ENCODE measurements at places on chromosomes 12 and 14. TPM values are rescaled to one million over a fixed set of nuclear protein-coding genes. Genes with fewer than 3 reads are reported as not detected.

DIO2 gene
- 0.58 TPM for total RNA-seq

DNA sequence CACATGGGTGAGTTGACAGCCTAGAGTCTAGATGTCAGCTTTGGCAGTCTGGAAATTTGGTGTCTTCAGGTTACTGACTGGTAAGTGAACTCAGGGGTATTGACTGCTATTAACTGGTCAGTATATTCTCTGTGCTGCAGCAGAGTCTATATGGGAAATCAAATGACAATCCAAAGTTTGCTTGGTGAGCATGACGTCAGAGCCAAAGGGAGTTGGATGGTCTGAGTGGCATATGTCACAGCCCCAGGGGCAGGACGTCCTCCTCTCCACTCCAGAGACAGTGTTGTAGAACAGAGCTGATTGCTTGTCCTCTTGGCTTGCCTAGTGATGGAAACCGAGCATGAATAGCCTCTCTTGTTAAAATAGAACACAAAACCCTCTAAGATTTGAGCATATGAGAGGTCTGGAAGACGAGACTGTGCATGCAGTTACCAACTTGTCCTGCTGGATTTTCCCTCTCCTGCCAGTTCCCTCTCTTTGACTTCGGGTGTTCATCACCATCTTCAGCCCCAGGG is 3.3 kb upstream of the TBC1D30 start:
- DNase-seq, result no peak

DNA sequence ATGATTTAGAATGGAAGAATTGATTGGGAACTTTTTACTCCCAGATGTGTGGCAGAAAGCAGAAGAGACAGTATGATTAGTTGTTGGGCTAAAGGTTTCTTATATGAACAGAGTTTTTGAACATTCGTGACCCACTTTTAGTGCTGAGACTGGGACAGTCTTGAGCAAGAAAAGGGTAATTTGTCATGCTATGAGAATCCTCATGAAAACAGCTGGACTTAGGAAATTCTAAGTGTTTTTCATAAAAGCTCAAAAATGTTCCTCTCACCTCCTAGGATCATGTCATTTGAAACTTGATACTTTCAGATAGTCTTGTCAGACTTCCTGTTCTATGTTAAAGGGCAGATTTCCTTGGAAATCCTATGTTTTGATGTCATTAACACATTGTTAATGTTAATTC is 86.1 kb downstream of the MGAT4C start:
- no peak for DNase-seq

DNA sequence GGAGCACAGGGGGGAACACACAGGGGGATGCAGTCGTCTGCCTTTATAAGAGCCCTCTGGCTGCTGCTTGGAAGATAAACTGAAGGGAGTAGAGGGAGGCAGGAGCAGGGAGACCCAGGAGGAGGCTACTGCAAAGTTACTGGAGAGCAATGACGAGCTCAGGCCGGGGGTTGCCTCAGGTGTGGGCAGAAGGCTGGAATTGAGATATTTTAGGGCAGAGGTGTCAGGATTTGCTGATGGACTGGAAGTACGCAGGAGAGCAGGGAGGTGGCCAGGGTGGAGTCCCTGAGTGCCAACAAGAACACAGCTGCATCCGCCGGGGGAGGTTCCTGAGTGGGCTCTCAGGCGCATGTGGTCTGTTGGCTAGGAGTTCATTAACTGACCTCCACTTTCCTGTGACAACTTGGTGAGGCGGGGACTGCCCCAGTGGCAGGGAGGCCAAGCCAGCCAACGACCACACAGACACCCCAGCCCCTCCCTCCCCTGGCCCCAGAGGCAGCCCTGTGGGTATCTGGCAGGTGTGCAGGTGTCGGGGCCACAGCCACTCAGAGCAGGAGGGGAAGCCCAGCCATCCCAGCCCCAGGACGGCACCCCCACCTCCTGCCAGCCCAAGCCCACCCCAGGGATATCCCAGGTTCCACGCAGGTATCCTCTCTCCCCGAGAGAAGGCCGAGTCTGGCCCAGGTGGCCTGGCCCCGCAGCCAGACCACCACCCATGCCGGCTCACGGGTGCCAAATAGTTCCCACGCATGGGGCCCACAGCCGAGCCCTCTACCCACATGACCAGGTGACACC is 85.4 kb downstream of the NCOR2 start:
- DNase-seq, result no peak

DNA sequence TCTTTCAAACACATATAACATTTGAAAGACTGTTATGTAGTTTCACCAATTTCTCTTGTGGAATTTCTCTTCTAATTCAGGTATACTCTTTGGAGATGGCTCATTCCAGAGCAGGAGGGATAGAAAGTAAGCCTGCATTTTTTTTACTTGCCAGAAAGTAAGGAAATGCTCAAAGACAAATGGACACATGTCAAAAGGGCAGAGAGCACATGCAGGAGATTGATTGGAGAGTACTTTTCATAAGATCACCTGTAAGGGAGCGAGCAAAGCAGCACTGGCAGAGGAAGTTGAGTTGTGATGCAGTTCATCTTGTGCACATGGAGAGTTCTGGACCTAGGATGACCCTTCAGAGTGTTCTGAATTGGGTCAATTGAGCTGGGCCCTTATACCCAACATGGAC is 51.4 kb upstream of the FBXO33 start:
- no peak for DNase-seq

- DNase-seq, result no peak
Measured at GRCh38 chr14:28102814-28103213, 663.8 kb upstream of the FOXG1 start.

DNA sequence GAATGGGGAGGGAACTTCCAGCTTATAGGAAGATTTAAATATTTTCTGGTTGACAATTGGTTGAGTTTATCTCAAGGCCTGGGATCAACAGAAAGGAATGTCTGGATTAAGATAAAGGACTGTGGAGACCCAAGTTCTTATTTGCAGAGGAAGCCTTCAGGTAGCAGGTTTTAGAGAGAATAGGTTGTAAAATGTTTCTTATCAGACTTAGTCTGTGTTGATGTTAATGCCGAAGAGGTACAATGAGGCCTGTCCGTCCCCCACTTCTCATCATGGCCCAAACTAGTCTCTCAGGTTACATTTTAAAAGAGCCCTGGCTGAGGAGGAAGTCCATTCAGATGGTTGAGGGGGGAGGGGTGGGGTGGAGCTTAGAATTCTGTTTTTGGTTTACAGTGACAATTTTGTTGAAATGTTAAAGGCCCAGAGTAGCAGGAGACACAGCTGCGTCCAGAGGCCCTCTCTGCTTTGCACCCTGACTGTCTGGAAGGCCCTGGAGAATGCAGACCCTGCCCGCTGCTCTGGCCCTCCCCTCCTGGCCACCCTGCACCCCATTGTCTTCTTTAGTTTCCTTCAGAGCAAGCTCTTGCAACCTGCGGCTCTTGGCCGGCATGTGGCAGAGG is 672.5 kb upstream of the TMEM132C start:
- DNase-seq, result no peak

DNA sequence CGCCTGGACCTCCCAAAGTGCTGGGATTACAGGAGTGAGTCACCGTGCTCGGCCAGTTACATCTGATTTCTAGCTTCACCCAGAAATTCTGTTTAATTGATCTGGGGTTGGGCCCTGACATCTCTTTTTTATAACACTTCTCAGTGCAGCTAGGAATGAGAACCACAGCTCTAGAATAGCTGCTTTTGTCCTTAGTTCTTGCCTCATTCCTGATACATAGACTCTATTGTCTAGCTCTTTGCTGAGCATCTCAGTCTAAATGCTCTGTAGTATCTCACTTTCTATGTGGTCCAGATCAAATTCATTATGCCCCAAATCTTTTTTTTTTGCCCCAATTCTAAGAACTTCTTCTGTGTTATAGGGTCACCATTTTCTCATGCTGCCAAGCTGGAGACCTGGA is 29.9 kb upstream of the FUT8 start:
- DNase-seq, result no peak

GRCh38 chr12:45648070-45648469 is 81.4 kb upstream of the ARID2 start:
- DNase-seq, result no peak

- DNase-seq, result no peak
Measured at GRCh38 chr14:102693006-102693755, 84.1 kb upstream of the TRAF3 start.

TAS2R42 gene
- not detected for total RNA-seq

DNA sequence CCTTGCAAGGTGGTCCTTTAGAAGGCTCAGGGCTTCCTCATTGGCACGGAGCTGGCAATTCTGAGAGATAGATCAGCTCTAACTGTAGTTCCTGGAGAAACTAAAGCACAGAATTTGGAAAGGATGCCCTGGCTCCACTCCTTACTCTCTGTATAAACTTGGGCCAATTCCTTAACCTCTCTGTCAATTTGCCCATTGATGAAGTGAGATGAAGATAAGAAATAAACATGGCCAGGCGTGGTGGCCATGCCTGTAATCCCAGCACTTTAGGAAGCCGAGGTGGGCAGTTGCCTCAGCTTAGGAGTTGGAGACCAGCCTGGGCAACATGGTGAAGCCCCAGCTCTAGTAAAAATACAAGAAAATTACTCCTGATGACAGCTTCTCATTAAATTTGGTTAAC is 34.0 kb upstream of the COX6A1 start:
- DNase-seq, result no peak

DNA sequence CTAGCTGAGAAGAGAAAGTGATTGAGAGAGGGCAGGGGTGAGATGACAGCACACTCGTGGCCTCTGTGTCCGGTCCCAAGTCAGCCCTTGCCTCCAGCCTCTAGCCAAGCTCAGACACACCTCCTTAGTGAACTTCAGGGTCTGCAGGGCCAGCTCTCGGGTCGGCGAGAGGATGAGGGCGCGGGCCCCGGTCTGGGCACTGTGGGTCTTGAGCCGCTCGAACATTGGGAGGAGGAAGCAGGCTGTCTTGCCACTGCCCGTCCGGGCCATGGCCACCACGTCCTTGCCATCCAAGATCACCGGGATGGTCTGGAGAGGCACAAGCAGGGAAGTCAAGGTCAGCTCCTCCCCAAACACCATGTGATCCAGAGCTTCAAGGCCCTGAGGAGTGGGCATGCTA is 6.3 kb downstream of the DDX54 start:
- no peak for DNase-seq

CCDC184 gene
- 1.7 TPM for total RNA-seq

- DNase-seq, result no peak
Measured at GRCh38 chr12:48388460-48388859, 37.7 kb upstream of the ZNF641 start.

GRCh38 chr12:11824069-11824468 is 174.6 kb downstream of the ETV6 start:
- DNase-seq, result no peak

LMNTD1 gene
- not detected for total RNA-seq

CACNA1C gene
- 31.2 TPM for total RNA-seq

DNA sequence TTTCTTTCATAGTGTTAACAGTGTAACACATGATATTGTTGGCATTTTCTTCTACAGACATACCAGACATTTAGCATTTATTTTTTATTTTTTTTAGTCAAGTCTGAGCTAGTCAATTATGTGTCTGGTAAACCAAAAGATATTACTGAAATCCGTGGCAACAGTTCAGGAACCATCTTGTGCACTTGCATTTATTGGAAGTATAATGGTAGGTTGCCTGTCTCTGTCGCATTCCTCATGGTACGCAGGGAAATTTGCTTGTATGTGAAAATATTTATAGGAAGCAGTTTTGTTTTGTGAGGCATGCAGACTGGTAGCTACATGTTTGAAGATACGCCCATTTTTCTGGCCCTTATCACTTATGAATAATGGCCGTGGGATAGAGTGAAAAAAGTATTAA is 186.1 kb upstream of the SLC38A2 start:
- no peak for DNase-seq

DNA sequence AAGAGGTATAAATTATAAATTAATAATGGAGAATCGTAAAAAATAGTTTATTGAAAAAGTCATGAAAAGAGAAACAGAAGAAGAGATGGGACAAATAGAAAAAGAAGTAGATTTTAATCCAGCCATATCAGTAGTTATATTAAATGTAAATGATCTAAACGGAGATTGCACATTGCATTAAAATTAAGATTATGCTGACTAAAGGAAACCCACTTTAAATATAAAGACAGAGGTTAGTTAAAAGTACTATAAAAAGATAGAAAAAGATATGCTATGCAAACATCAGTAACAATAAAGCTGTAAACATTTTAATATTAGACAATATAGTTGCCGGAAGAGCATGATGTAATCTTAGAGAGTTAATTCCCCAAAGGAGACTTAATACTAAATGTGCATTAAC is 5.4 kb upstream of the MBIP start:
- no peak for DNase-seq

DNA sequence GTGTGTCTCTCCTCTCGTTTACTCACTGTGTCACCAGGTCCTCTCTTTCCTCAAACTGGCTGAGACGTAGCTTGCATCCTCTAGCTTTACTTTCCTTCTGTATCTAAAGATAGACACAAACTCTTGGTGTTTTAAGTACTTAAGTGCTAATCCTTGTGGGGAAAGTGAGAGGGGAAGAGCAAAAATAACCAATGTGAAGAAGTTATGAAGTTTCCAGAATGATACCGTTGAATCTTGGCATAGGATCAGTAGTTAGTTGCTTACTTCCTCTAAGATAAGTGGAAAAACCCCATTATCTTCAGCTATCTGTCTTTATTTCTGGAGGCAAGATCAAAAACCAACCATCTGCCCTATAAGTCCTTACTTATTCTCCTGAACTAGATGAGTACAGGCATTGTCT is 10.6 kb downstream of the FAR2 start:
- no peak for DNase-seq

CCDC177 gene
- 0.24 TPM for total RNA-seq

GRCh38 chr14:101150039-101150610 is 246.6 kb upstream of the RTL1 start:
- DNase-seq, result no peak

DNA sequence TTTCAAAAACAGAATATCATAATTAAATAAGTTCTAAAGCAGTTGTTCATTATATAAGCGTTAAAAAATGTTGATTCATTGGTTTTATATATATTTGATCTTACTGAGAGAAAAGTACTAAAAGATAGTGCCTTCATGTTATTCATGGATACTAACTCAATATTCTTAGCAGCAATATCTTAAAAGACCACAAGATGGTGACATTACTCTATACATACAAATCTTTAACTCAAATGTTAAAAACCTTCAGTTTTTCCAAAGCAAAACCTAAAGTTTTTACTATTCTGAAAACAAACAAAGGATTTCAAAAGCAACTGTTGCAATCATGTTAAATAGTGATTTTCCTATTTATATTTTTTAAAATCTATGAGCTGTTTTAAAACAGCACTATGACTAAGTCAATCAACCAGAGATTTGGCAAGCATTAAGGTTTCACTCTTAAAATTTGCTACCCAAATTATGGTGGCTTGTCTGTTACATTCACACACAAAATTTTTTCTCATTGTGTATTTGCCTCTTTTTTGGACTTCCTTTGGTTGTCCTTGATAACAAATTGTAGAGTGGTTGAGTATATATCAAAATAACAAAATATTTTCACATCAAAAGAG is 50.1 kb upstream of the RERGL start:
- DNase-seq, result no peak

Data from mesothelial cell of epicardium (in vitro differentiated cells).